Activated naive CD4-positive, alpha-beta T cell treated with anti-CD3 and anti-CD28 coated beads, Interleukin-2, amount 10 ng/mL, durations not matched to agents 7 days and 5 days (primary cell): ENCODE measurements at places on chromosomes 1 and 21.

DNA sequence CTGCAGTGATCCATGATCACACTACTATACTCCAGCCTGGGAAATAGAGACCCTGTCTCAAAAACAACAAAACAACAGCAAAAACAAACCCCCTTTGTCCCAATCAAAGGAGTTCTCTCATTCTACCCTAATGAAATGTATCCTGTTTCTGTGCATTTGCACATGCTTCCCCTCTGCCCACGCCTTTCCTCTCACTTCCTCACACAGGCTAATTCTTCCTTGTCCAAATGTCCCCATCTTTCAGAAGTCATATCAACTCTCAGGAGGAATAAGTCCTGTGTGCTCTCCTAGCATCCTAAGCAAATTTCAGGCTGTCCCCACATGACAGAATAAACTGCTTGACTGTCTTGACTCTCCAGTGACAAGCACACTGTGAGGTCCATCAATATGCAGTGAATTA lies 8.1 kb upstream of the ATP1B1 start:
- H3K4me3 ChIP-seq, result no peak overlapping the region
- no peaks in the 10 kb centered on the region for H3K4me1 ChIP-seq
- H3K36me3 ChIP-seq, result no peaks in the 10 kb centered on the region
- H3K27me3 ChIP-seq, result peaks cover 13% of the 10 kb centered on the region
- DNase-seq, result no peak

GRCh38 chr1:248860007-248860406 lies 1.1 kb upstream of the ZNF692 start:
- peaks cover 9% of the 10 kb centered on the region for H3K27me3 ChIP-seq
- no peak for DNase-seq
- H3K27ac ChIP-seq, result peak overlapping the region; percentile 94
- peak overlapping the region; percentile 89 for H3K4me3 ChIP-seq
- peaks cover 7% of the 10 kb centered on the region for H3K36me3 ChIP-seq

DNA sequence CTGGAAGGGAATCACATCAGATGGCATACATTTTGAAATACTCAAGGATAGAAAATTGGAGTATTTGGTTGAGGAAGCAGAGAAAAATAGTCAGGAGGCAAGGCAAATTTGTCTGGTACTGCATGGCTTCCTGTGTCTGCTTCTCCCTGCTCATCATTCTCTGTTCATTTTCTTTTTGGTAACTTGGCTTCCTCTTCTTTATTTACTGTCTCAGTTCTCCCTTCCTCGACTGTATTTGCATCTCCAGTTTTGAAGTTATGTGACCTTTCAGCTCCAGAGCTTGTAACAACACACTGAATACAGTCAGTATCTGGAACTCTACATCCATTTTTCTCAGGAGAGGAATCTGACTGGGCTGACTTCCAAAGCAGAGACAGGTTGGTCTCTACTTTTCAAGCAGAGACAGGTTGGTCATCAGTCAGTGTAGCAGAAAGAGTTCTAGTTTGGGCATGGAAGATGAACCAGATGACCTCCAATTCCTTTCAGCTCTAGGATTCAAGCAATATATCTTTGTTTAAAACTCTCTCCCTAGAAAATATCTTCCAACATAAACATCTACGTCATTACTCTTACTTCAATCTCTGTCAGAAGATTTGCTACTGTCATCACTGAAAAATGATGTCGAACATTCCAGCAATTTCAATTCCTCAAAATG lies 571.2 kb downstream of the ADGRL2 start:
- H3K27ac ChIP-seq, result no peak overlapping the region
- H3K27me3 ChIP-seq, result no peaks in the 10 kb centered on the region
- H3K4me1 ChIP-seq, result no peaks in the 10 kb centered on the region
- no peak overlapping the region for H3K4me3 ChIP-seq
- no peak for DNase-seq

- no peaks in the 10 kb centered on the region for H3K36me3 ChIP-seq
- no peaks in the 10 kb centered on the region for H3K4me1 ChIP-seq
- DNase-seq, result no peak
- H3K27me3 ChIP-seq, result no peaks in the 10 kb centered on the region
These were observed 658.5 kb upstream of the ADGRL2 start for GRCh38 chr1:81142099-81142826.

- peaks cover 35% of the 10 kb centered on the region for H3K36me3 ChIP-seq
- no peak overlapping the region for H3K4me3 ChIP-seq
- H3K4me1 ChIP-seq, result peaks cover 4% of the 10 kb centered on the region
These were observed 49.3 kb downstream of the LPGAT1 start for GRCh38 chr1:211781260-211781659.

- peak overlapping the region; percentile 4 for H3K27ac ChIP-seq
- peaks cover 27% of the 10 kb centered on the region for H3K4me1 ChIP-seq
- peak; percentile 73 for DNase-seq
- peaks cover 16% of the 10 kb centered on the region for H3K27me3 ChIP-seq
- no peaks in the 10 kb centered on the region for H3K36me3 ChIP-seq
- no peak overlapping the region for H3K4me3 ChIP-seq
These were observed 33.0 kb downstream of the LAMC2 start for GRCh38 chr1:183218971-183219615.

- no peak for DNase-seq
- no peaks in the 10 kb centered on the region for H3K27me3 ChIP-seq
- H3K4me1 ChIP-seq, result peaks cover 3% of the 10 kb centered on the region
These were observed 51.6 kb downstream of the PLPP3 start for GRCh38 chr1:56527548-56528302.

DNA sequence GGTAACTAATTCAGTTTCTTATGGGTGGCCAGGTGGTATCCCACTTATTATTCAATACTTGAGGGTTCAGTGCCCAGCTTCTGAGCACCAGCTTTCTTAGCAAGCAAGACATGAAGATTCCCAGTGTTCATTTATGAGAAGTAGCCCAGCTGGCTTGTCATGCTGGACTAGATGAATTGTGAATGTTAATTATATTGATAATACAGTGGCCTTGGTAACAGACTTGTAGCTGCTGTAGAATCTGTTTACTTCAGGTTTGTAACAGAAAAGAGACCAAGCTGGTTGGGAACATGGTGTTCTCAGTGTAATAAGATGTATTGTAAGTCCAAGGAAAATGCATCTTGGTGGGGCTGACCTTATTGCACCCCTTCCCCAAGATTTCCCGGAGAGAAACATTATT lies 10.1 kb downstream of the AHCYL1 start:
- peaks cover 6% of the 10 kb centered on the region for H3K36me3 ChIP-seq
- no peak overlapping the region for H3K4me3 ChIP-seq
- DNase-seq, result no peak

- no peaks in the 10 kb centered on the region for H3K27me3 ChIP-seq
- H3K4me3 ChIP-seq, result no peak overlapping the region
- peak overlapping the region; percentile 38 for H3K27ac ChIP-seq
These were observed 33.9 kb downstream of the FAAP20 start for GRCh38 chr1:2160451-2161300.

- H3K27ac ChIP-seq, result no peak overlapping the region
- peaks cover 8% of the 10 kb centered on the region for H3K36me3 ChIP-seq
These were observed 28.5 kb upstream of the KCNA2 start for GRCh38 chr1:110634455-110635311.

DNA sequence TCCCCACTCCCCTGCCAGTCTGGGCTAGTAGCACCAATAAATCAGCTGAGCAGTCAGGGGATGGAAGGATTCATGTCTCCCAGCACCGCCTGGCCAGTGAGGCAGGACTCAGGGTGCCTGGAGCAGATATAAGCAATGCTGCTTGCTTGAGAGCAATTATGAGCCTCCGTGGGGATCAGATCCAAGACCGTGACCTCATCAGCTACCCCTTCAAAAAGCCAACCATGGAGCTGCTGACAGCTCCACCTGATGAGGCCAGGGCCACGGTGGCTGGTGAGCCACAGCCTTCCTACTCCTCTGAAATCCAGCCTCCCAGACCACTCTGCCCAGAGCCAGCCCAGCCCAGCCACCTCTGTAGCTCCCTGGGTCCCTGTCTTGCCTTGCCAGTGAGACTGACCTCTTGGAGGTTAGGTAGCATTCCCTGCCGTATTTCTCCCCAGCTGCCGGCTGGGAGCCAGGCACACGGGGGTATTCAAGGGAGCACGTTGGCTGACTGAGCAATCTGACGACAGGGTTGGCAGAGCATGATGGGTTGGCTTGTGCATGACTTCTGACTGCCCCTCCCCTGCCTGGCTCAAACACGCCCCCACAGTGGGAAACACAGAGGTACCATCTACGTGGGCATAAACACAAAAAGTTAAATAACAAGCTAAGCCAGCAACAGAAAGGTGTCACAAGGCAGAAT lies 28.4 kb downstream of the SYT2 start:
- peaks cover 58% of the 10 kb centered on the region for H3K27me3 ChIP-seq
- H3K4me3 ChIP-seq, result no peak overlapping the region
- H3K4me1 ChIP-seq, result no peaks in the 10 kb centered on the region
- H3K27ac ChIP-seq, result no peak overlapping the region
- DNase-seq, result peak; percentile 8
- no peaks in the 10 kb centered on the region for H3K36me3 ChIP-seq

GRCh38 chr1:59361766-59362165 lies 64.9 kb downstream of the FGGY start:
- no peak overlapping the region for H3K4me3 ChIP-seq
- no peak for DNase-seq
- no peaks in the 10 kb centered on the region for H3K27me3 ChIP-seq
- H3K36me3 ChIP-seq, result no peaks in the 10 kb centered on the region
- no peaks in the 10 kb centered on the region for H3K4me1 ChIP-seq

- DNase-seq, result no peak
- H3K4me1 ChIP-seq, result no peaks in the 10 kb centered on the region
- H3K27ac ChIP-seq, result no peak overlapping the region
- H3K4me3 ChIP-seq, result no peak overlapping the region
- H3K36me3 ChIP-seq, result peaks cover 22% of the 10 kb centered on the region
- H3K27me3 ChIP-seq, result no peaks in the 10 kb centered on the region
These were observed 41.2 kb downstream of the OMA1 start for GRCh38 chr1:58505286-58505685.

DNA sequence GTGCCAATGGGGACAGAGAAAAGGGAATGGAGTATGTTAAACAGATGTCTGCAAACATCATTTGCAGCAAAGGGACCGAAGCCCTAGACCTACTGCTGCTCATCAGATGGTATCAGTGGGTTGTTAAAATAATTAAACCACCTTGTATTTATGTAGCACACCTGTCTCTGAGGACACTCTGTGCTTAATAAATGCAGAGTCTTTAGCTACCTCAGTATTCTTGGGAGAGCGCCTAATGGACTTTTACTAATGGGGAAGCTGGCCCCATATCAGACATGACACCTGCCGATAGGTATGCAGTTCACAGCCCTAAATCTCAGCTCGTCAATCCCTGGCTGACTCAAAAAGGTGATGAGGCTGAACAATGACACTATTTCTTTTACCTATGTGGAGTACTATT lies 54.4 kb downstream of the SYT6 start:
- H3K4me1 ChIP-seq, result peaks cover 5% of the 10 kb centered on the region
- H3K27me3 ChIP-seq, result peaks cover 20% of the 10 kb centered on the region
- no peak overlapping the region for H3K4me3 ChIP-seq

- H3K4me1 ChIP-seq, result no peaks in the 10 kb centered on the region
- DNase-seq, result no peak
- H3K27ac ChIP-seq, result no peak overlapping the region
- no peaks in the 10 kb centered on the region for H3K36me3 ChIP-seq
- no peaks in the 10 kb centered on the region for H3K27me3 ChIP-seq
- H3K4me3 ChIP-seq, result no peak overlapping the region
These were observed 302.8 kb upstream of the ADAMTS5 start for GRCh38 chr21:27269644-27270043.

GRCh38 chr1:161177112-161177935 lies at the start of gene B4GALT3:
Gene B4GALT3, minus strand, starts transcription at chr1:161177507. Its CDS starts 1,447 bp downstream, at chr1:161176060.
- no peaks in the 10 kb centered on the region for H3K27me3 ChIP-seq
- H3K4me3 ChIP-seq, result peak within 1 kb of the TSS; percentile 94
- peak within 1 kb of the TSS; percentile 95 for H3K27ac ChIP-seq
- peak; percentile 96 for DNase-seq
- peaks cover 72% of the 10 kb centered on the region for H3K4me1 ChIP-seq

DNA sequence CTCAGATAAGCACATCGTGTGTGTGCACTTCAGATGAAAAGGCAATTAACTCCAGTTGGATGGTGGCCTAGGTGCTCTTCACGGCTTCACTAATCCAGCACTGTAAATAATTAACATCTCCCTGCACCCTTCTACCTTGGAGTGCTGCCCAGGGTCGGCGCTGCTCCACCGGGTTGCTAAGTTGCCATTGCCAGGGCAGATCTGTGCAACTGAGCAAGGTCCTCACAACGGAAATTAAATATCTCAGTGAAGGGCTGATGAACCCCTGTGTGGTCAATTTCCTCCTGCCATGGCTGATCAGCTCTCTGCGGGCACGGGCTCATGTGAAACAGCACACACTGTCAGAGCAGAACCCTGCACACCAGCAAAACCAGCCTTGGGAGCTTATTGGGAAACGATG lies 63.2 kb downstream of the SYDE2 start:
- no peaks in the 10 kb centered on the region for H3K4me1 ChIP-seq
- peaks cover 6% of the 10 kb centered on the region for H3K27me3 ChIP-seq
- no peak overlapping the region for H3K27ac ChIP-seq
- H3K36me3 ChIP-seq, result no peaks in the 10 kb centered on the region
- H3K4me3 ChIP-seq, result no peak overlapping the region
